ENCODE measurements at places on chromosomes 3 and 15. TPM values are rescaled to one million over a fixed set of nuclear protein-coding genes. Genes with fewer than 3 reads are reported as not detected.

- DNase-seq: no peak
Measured at GRCh38 chr15:34132881-34133280, 31.0 kb downstream of the PGBD4 start.

The RBP2 gene
- not detected for total RNA-seq

DNA sequence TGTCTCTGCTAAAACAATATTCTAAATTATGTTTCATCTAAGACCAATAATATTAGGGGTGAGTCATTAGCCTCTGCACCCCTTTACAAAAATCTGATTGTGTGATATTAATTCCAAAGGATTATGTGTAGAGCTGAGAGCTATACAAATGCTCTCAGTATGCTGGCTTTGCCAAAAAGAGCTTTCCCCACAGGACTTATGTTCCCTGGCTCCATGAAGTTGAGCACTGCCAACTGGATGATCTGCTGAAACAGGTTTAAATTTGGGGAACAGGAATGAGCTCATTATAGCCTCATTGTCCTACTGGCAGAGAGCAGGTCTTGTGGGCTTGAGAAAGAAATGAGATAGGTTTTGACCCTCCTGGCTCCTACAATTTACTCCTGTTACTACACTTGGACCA is 347.8 kb upstream of the LMCD1 start:
- DNase-seq: no peak

The USP50 gene
- not detected for total RNA-seq

The ROPN1 gene
- total RNA-seq: not detected

GRCh38 chr3:52593103-52593502 is 56.7 kb downstream of the UQCC5 start:
- no peak for DNase-seq

- no peak for DNase-seq
Measured at GRCh38 chr3:39639344-39640236, 169.8 kb upstream of the MYRIP start.

DNA sequence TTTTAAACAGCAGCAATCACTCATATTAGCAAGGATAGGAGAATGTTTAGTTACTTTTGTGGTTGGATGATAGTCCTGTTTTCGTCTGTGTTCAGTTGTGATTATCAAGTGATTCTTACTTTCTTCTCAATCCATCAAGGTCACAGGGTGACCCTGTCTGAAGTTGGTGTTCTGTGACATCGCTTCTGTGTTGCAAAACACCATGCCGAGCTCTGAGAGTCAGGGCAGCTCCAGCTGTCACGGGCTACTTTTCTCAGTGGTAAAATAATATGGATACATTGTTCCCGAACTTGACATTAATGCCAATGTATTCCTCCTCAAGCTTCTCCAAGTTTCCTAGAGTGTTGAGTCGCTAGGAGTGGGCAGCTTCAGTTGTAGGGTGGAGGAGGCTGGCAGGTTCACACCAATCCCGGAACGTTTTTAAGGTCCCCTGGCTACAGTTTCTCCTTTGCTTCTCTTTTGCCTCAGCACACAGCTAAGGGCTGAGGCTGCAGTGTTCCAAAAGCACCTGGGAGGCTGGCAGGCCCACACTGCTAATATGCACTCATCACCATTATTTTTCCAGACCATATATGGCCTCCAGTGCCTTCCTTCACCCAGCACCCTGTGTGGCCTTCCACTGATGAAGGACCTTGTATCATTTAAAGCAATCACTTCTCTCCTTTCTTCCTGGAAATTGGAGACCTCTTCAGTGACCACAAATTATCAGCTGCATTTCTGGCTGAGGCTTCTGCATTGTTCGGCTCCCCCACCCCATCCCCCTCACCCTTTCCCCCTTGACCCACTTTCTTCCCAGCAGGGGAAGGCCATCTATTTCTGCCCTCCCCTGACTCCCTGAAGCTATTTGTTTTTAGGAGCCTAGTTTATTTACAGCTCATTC is 25.8 kb downstream of the COLQ start:
- no peak for DNase-seq

- no peak for DNase-seq
Measured at GRCh38 chr15:52667597-52667996, 11.6 kb downstream of the ATOSA start.

DNA sequence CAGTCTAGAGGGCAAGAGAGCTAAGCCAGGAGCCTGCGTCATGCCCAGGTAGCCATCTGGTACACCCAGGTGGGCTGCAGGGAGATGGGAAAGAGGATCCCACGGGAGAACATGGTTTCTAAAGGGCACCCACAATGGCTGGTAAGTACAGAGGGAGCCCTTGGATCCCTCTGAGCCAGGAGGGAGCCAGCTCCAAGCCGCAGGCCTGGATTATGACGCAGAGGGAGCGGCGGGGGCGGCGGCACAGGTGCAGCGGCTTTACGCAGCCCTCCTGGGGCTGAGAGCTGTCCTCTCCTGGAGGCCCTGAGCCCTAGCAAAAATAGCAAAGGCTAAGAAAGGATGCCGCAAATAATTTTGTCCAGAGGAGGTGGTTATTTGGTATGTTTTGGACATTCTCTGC is 2.8 kb downstream of the CAV3 start:
- DNase-seq: no peak

The NANOGP8 gene
- total RNA-seq: not detected

The DET1 gene
- 9.4 TPM for total RNA-seq

The DHFR2 gene
- total RNA-seq: 10.7 TPM

GRCh38 chr3:98367464-98368246 is 14.0 kb downstream of the OR5K4 start:
- DNase-seq: no peak

The HYPK gene
- total RNA-seq: 28.9 TPM

GRCh38 chr3:50364573-50365079 is 5.3 kb upstream of the TMEM115 start:
- no peak for DNase-seq

DNA sequence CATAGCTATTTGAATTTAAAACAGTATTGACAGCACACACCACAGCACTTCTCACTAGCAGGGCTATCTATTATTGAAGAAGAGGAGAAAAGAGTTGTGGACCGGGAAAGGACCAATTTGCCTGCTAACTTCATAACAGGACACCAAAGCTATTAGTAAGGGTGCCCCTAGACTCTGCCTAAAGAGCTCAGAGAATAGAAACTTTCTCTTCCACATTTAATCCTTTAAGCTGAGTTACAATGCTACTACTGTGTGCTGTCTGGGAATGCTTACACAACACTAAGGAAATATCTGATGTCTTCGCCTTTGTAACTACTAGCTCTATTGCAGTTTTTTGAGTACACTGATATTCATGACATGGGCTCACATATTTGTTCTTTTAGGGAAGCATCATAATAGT is 13.5 kb upstream of the AADAC start:
- DNase-seq: no peak

DNA sequence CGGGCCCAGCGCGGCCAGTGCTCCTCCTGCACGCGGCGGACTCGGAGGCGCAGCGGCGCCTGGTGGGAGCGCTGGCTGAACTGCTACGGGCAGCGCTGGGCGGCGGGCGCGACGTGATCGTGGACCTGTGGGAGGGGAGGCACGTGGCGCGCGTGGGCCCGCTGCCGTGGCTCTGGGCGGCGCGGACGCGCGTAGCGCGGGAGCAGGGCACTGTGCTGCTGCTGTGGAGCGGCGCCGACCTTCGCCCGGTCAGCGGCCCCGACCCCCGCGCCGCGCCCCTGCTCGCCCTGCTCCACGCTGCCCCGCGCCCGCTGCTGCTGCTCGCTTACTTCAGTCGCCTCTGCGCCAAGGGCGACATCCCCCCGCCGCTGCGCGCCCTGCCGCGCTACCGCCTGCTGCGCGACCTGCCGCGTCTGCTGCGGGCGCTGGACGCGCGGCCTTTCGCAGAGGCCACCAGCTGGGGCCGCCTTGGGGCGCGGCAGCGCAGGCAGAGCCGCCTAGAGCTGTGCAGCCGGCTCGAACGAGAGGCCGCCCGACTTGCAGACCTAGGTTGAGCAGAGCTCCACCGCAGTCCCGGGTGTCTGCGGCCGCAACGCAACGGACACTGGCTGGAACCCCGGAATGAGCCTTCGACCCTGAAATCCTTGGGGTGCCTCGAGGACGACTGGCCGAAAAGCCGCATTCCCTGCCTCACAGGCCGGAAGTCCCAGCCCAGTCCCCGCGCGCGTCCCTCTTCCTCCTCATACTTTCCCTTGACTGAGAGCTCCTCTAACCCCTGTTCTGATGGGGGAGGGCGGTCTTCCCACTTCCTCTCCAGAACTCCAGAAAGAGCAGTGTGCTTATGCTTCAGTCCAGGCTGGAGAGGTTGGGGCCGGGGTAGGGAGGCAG is 1.4 kb upstream of the IL17RC start:
- peak; percentile 17 for DNase-seq

The LMAN1L gene
- 0.80 TPM for total RNA-seq

DNA sequence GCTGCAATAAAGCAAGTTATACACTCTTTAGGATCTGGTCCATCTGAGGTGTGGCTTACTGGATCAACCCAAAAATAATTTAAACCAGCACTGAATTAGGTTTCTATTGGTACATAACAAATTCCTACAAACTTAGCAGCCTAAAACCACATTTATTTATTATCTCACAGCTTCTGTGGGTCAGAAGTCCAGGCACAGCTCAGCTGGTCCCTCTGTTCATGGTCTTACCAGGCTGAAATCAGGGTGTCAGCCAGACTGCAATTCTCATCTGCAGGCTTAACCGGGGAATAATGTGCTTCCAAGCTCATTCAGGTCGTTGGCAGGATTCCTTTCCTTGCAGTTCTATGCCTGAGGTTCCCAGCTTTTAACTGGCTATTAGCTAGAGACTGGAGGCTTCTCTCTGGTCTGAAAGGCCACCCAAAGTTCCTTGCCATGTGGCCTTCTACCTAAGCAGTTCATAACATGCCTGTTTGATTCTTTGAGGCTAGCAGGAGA is 477.4 kb upstream of the WNT5A start:
- no peak for DNase-seq

DNA sequence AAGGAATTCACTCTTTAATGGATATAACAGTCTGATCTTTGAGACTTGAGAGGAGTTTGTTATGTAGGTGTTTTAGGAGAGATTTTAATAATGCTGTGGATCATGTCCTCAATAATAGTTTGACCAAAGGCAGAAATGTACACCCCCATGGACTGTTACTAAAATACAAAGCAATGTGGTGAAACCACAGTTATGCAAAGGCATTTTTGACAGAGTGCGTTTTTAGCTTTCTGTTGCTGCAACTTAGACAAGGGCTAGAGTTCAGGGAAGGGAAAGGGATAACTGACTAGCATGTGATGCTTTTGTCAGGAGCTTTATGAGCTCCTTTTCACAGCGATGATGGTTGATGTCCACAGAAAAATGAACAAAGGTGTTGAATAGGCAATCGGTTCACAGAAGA is 3.6 kb upstream of the STARD5 start:
- no peak for DNase-seq

DNA sequence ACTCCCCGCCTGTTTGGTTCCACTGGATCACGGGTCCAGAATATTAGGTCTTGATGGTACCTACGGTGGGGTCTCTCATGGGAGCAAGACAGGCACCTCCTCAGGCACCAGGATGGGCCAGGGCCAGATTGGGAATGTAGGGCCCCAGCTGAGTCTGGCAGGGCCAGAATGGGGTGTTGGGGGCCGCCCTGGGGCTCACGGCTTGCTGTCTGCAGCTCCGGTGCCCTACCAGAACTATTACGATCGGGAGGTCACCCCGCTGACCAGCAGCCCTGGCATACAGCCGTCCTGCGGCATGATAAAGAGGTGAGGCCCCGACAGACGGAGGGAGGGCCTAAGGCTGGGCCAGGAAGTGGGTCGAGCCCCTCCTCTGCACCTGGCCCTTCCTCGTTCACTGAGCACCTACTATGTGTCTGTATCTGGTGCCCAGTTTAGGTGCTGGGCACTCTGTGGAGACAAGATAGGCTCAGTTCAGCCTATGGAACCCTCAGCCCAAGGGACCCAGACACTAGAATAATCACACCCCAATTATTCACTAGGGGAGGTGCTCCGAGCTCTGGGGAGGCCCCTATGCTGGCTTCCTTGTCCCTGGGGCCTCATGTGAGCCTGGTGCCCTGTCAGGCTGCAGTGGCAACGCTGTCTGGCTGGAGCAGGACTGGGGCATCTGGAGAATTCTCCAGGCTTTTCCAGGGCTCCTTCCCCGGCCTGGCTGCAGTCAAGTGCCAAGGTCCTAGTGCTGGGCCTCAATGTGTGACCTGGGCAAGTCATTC is 37.9 kb downstream of the PSTPIP1 start:
- no peak for DNase-seq

The MCTP2 gene
- total RNA-seq: 12.2 TPM

The SPINT1 gene
- total RNA-seq: 0.80 TPM

DNA sequence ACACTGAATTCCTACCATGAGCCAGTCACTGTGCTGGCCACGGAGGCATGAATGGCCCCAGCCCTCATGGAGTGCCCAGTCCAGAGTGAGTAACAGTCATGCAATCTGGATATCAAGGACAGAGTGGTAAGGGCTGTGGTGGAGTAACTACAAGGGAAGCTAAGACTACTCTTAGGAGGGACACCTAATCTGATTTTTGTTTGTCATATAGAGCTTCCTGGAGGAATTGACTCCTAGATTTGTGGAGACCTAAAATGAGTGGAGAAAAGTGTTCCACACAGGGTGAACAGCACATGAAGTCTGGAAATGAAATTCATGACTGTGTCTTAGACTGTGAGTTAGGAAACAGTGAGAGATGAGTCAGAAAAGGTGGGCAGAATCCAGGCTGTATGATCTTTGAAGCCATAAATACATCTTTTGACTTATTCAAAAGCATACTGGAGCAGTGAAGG is 219.9 kb downstream of the NFKBIZ start:
- no peak for DNase-seq

The MKRN2OS gene
- total RNA-seq: not detected

DNA sequence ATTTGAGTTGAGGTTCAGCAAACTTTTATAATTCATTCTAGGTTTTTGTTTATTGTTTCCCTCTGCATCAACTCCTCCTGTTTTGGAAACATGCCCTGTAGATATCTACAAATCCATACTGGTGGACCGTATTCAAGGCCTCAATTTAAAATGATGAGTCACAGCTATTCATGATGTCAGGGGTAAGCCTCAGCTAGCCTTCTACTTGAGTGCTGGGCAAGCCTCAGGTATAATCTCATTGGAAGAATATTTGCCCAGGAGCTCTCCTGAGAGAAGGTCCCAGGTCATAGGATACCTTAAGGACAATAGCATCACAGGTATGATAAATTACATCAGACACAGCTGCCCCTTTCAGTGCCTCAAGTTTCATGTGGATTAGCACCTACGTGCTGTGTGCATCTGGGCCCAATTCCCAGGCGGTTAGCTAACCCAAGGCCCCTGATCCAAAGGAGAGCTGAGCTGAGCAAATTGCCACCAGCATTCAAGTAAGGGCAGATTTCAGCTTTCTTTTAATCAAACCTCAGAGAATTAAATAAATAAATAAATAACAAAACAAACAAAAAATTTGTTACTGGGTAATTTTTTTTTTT is 87.5 kb downstream of the KCNMB2 start:
- no peak for DNase-seq

The GCSAM gene
- total RNA-seq: 15.1 TPM

The CFAP91 gene
- total RNA-seq: not detected

The CMTM7 gene
- total RNA-seq: 46.4 TPM

- no peak for DNase-seq
Measured at GRCh38 chr15:63887630-63888029, 53.9 kb upstream of the HERC1 start.

- DNase-seq: no peak
Measured at GRCh38 chr3:12287727-12288181, 1.1 kb upstream of the PPARG start.

The C3orf70 gene
- not detected for total RNA-seq

GRCh38 chr3:71486831-71487230 is 96.7 kb downstream of the FOXP1 start:
- peak; percentile 46 for DNase-seq

The CCDC54 gene
- not detected for total RNA-seq

GRCh38 chr3:132847849-132848625 is 125.8 kb upstream of the NPHP3 start:
- DNase-seq: no peak

Data from naive thymus-derived CD8-positive, alpha-beta T cell (primary cell).